ENCODE measurements at places on chromosomes 12 and 14.

DNA sequence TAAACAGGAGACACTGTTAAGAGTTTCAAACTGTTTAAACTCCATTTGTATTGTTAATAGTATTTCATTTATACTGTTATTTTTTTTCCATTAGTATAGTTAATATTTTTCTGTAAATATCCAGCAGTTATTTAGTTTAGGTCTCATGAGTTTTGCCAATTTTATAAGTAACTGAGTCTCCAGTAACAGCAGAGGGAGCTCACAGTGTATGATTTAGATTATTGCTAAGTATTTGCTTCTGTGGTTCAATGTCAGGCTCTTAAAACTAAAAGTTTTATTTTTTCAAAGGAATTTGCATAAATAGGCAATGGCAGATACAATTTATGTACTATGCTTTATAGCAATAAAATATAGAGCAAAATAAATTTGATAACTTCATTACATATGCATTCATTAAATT lies 209.7 kb downstream of the ATXN7L3B start:
- DNase-seq, result no peak

DNA sequence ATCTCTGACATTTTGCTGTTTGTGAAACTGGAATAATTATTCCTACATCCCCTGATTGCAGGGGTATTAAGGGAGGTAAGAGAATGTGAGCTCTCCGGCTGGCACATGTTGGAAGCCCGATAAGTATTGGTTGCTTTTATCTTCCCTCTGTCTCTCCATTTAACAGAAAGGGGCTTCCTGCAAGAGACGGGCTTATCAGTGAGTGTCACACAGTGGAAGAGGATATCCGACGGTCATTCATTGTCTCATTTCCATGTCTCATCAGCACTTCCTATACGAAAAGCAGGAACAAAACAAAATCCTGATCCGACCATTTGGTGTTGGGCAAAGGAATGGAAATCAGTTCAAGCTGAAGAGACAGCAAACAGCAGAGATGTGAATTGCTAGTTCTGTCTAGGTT lies 10.7 kb downstream of the DYRK4 start:
- no peak for DNase-seq

DNA sequence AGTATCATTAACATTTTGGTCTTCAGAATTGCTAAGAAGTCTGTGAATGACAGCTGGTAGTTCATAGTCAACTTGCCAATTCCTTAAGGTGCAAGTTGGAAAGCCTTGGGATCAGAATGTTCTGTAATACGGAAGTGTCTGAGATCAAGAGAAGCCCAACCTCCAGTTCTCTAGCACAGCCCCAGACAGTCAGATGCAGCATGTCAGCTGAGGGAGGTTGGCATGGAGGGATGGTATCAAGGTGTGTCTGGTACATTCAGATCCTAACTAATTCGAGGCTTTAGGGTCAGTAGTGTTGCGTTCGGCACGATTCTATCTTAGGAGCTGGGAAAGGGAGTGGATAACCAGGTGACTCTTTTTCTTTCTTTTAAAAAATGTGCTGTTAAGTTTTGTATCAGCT lies 38.3 kb downstream of the FNTB start:
- DNase-seq, result no peak

DNA sequence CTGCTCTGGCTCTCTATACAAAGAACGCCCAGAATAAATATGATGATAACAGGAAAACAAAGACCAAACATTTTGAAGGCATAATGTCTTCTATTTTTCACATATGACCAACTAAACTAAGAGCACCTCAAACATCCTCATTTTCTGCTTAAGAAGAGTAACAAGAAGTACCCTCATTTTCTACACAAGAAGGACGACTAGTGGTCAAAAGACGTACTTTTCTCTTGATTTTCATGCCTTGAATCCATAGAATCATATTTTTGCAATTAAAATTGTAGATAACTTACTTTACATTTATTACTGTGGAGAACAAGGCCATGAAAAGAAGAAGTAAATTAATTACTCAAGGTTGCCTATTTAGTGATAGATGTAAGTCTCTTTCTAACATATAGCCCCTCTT lies 358.6 kb downstream of the DUSP6 start:
- DNase-seq, result no peak

DNA sequence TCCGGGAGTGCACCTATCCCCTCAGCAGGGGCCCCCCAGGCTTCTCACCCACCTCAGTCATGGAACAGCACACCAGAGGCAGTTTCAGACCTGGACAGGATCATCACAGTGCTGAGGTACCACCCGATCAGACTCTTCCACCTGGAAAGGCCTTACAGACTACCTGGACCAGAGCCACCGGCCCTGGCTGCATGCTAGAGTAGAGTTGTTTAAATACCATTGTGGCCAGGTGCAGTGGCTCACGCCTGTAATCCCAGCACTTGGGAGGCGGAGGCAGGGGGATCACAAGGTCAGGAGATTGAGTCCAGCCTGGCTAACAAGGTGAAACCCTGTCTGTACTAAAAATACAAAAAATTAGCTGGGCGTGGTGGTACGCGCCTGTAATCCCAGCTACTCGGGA lies 61.5 kb downstream of the TSPAN11 start:
- DNase-seq, result no peak

DNA sequence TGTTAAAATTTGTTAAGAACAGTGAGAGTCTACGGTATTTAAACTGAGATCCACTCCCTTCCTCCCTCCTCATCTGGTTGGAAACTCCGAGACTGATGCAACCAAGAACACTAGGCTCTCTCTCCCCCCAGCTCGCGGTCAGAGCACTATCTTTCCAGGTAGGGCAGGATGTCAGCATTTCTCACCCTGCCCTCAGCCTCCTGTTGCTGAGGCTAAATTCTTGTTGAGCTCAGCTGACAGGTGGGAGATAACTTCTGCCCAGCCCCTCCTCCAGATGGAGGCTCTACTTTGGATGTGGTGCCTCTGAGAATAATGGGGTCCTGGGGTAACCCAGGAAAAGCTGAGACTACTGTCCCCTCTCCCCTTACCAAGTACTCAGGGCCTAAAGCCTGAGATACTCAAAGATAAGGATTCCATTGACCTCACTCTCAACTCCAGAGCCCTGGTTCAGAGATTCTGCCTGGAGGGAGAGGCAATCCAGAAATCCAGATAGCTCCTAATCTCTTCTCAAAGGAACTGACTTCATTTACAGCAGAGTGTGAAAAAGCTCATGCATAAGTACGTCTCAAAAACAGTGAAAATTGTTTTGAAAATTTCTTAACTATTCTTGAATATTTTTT lies 110.1 kb downstream of the EML5 start:
- no peak for DNase-seq

GRCh38 chr12:61676520-61676919 lies 583.7 kb upstream of the USP15 start:
- DNase-seq, result no peak

- DNase-seq, result no peak
These were observed 1.8 kb downstream of the PXN start for GRCh38 chr12:120263748-120264085.

DNA sequence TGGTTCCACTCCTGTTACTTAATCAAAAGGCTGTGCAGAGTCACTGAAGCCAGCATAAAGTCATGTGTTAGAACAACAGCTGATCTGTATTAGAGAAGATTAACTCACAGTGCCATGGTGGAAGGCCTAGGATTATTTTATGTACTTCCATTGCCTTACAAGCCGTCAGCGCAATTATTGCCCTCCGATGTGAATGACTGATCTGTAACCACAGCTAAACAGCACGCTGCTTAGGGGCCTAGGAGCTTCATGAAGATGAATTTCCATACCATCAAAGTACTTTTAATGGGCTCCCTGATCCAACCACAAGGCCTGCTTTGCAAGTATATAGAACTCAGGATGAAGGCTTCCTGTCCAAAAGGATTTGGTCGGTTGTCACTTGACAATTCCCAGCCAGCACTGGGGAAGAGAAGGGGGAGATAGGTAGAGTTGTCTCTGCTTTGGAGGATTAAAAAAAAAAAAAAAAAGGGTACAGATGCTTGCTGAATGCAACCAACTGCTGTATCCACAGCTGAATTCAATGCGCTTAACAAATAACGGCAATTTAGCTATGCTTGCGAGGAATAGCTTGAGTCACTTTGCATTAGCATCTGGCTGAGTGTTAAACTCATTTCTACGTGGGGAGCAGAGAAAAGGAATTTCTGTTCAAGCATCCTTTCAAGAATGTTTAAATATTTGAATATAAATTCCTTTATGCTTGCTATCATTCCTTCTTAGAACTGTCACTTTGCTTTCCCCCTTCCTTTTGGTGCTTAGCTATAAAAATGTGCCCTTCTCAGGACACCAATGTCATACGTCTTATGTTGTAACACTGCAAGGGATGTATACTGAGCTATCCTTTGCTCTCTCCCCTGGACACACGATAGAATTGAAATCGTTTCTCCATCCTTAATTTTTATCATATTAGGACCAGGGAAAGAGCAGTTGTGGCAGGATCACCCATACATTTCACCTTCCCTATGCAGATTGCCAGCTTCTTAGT lies 387.8 kb downstream of the SOX5 start:
- DNase-seq, result no peak

- DNase-seq, result no peak
These were observed 153.4 kb downstream of the BRMS1L start for GRCh38 chr14:35979531-35979930.

DNA sequence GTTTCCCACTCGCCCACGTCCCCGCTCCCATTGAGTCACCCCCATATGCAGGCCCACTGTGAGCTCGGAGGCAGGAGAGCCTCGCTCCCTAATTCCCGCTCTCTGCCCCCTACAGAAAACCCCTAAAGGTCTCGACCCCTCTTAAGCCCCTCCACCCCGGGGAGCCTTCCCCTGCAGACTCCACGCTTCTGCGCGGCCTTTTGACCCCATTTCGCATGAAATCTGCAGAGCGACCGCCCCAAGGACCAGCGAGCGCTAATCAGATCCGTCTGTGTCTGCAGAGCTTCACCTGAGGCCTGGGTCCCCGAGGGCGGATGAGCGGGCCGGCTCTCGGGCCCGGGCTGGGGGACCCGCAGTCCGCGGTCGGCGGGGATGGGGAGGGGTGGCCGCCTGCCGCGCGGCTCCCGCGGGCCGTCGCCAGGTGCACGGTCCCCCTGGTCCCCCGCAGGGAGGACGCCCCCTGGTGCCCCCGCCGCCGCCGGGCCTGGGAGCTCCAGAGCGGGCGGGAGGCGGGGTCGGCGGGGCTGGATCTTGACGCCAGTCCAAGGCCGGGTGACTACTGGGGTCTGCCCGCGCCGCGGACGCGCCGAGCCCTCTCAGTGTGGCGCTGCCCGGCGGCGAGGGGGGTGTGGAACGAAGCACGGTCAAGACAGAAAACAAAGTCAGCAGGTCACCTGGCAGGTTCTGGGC lies 10.1 kb downstream of the BMP4 start:
- no peak for DNase-seq

DNA sequence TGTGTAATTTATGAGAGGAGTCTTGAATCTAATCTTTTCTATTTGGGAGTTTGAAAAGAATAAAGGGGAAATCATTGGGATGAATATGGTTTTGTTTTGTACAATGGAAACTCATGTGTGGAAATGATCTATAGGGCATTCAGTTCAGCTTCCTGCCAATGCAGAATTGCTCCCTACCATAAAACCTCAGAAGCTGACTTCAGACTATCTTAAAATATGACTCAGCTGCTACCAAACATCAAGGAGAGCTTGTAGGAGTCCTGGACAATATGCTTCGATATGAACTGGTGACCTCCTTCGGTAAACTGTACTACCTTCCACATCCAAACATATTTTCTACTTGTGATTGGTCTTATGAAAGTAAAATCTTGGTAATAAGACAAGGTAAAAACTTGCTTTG lies 160.6 kb downstream of the CAPZA3 start:
- DNase-seq, result no peak
